ENCODE measurements at places on chromosomes 12 and 14. TPM values are rescaled to one million over a fixed set of nuclear protein-coding genes. Genes with fewer than 3 reads are reported as not detected.

DNA sequence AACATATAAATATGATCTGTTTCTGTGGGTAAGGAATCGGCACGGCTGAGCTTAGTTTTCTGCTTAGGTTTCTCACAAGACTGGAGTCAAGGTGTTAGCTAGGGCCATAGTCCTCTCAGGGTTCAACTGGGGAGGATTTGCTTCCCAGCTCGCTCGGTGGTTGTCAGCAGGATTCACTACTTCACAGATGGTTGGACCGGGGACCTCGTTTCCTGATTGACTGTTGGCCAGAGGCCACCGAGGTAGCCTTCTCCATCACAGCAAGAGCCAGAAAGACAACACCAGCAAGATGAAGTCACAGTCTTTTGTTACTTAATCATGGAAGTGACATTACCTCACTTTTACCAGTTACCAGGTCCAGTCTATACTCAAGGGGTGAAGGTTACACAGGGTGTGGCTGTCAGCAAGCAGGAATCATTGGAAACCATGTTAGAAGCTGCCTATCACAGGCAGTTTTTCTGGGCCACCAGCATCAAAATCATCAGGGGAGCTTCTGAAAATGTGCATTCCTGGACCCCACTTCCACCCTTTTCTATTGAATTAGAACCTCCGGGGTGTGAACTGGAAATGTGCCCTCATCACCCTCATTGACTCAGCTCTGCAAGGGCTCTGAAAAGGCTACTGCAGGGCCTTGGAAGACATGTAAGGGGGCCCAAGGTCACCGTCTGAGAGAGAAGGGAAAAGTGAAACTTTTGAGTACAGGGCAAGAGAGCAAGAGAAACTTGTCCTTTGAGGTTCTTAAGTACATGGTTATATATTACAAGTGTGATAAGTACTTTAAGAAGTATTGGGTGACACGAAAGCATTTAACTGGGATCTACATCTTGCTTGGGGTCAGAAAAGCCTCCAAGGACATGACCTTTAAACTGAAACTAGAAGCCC lies 10.9 kb downstream of the COPS7A start:
- no peak for DNase-seq

GRCh38 chr14:59190372-59190771 lies 1.9 kb downstream of the DAAM1 start:
- no peak for DNase-seq

DNA sequence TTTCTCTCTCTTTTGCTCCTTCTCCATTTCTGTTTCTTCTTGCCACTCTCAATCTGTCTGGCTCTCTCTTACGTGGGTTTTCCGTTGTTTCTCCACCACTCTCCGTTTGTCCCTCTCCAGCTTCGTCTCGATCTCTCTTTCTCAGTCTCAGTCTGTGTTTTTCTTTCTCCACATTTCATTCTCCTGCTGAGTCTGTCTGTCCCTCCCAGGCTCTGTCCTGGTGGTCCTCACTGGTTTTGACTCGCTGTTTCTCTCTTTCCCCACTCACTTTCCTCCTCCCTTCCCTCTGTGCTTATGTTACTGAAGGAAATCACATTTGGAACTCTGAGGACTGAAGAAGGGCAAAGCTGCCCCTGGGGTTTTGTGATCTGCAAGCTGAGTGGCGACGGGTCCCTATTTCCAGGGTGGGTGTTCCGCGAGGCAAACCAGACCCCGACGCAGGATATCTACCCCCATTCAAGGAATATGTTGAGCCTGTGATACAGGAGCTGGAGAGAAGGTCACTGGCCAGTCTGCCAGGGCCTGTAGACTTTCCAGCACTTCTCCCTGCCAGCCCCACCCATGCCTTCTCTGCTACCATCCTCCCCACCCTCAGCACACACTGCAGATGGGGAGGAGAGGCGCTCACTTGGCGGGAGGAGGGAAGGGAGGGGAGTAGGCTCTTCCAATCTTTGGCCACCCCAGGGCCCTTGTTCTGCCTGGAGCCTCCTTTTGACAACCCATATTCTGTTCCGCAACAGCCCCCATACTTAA lies 102.7 kb upstream of the MAP1LC3B2 start:
- DNase-seq: no peak

Gene RAD51AP1
- 62.0 TPM for polyA plus RNA-seq
